ENCODE measurements at places on chromosomes 1 and 21. TPM values are rescaled to one million over a fixed set of nuclear protein-coding genes. Genes with fewer than 3 reads are reported as not detected.

The ZNF695 gene
- total RNA-seq, result 0.36 TPM

The TCHHL1 gene
- total RNA-seq, result not detected

The MSH4 gene
- total RNA-seq, result 0.40 TPM

GRCh38 chr21:35349376-35350080 is 300.4 kb upstream of the RUNX1 start:
- DNase-seq, result no peak

- no peak for DNase-seq
These were observed 31.0 kb downstream of the TMCC2 start for GRCh38 chr1:205258719-205259118.

DNA sequence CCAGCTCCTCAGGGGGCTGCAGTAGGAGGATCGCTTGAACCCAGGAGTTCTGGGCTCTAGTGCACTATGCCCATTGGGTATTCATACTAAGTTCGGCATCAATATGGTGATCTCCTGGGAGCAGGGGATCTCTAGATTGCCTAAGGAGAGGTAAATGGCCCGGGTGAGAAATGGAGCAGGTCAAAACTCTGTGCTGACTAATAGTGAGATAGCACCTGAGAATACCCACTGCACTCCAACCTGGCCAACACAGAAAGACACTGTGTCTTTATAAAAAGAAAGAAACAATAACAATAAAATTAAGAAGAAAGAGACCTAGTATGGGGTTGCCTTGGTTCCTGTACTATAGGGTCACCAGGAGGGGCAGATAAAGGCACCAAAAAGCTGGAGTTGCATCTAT is 13.7 kb upstream of the DUSP12 start:
- no peak for DNase-seq

DNA sequence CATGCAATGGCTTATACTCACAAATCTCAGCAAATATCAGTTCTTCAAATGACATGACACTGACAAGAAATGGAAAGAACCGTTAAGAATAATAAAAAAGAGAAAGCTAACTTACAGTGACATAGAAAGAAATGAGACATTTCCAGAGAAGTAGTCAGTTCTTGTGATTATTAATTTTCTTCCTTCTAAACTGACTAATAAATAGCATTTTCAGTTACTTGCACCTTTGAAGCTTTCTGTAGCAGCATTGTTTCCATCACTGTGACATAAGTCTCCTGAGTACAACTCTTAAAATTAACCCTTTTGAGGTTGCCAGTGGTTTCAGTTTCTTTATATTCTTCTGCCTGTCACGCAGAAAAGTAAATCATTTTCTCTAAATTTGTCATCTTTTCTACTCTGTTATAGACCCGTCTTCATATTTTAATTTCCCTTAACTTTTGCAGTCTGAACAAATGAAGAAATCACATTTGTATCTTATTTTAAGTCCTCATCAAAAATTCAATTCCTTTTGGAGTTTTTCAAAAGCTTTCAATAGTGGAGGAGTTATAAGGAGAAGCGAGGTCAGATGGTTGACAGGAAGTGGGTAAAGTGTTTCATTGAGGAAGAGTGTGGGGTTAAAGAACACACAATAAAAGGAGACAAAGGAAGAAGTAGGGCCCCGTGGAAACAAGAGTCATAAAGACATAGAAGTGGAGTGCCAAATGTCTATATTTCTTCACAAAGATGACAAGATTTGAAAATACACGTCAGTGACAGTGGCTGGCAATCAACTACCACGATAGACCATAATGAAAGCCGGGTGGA is 57.9 kb upstream of the S1PR1 start:
- DNase-seq, result no peak

DNA sequence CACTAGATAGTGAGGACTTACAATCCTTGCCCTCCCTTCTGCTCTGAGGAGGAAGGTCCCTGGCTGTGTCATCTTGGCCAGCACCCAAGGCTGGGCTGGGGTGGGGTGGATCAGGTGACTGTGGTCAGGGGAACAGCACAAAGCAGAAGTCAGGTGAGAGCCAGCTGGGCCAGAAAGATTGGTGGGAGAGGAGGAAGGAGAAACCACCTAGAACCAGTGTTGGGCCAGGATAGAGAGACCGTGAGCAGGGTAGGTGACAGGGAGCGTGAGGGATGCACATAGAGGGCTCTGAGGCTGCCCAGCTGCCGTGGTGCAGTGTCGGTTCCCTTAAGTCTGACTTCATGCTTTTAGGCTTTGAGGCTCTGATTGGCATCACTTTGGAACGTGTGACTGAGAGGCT is 22.7 kb downstream of the NCF2 start:
- DNase-seq, result no peak

DNA sequence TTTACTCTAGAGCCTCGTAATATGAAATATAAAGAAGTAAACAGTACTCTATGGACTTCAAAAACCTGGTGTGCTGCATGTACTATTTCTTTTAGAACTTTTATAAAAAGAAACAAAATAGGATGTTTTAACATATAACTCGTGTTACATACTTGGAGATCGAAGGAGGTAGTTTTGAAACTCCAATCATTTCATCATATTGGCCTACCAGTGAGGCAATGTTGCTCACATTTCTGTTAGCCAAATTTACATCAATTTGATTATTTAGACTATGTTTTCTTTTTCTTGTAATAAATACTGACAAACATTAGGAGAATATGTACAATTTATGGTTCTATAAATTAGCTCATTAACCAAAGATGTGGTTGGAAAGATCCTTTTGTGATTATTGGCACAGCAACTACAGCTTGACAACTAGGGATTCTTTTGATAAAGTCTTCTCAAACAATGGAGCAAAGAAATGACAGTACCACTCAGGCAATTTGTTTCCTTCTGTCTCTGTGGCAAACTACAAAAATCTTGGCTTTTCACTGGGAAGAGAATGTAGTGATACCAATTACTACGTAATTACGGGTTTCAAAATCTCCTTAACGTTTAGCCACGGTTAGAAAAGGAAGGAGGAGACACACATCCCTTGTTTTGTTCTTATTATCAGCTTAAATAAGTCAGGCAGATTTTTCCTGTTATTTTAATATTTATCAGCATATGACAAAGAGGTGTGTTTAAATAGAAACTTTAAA is 266.6 kb upstream of the SGIP1 start:
- DNase-seq, result no peak

GRCh38 chr1:63665824-63666223 is 72.6 kb downstream of the PGM1 start:
- DNase-seq, result no peak

- no peak for DNase-seq
These were observed 10.8 kb upstream of the ASCL5 start for GRCh38 chr1:201137579-201138310.

- DNase-seq, result no peak
These were observed 108.9 kb downstream of the TAS1R2 start for GRCh38 chr1:18750600-18750999.

All from activated naive CD8-positive, alpha-beta T cell treated with anti-CD3 and anti-CD28 coated beads, Interleukin-2, amount 10 ng/mL, durations not matched to agents 7 days and 5 days (primary cell).